ENCODE measurements at places on chromosomes 1 and 21.

DNA sequence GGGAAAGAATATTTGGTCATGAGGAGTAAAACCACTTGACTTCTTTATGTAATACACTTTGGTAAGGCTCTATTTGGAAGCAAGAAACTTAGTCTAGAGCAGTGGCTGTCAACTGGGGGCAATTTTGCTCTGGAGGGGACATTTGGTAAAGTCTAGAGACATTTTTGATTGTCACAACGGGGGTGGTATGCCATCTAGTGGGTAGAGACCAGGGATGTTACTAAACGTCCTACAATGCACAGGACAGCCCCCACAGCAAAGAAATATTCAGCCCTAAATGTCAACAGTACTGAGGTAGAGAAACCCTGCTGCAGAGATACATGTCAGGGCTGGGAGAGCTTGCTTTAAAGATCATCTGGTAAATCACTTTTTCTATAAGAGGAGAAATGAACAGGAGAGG is 13.5 kb downstream of the FUCA1 start:
- peak; percentile 16 for DNase-seq

GRCh38 chr1:230138561-230139239 is 71.7 kb downstream of the GALNT2 start:
- DNase-seq, result no peak

DNA sequence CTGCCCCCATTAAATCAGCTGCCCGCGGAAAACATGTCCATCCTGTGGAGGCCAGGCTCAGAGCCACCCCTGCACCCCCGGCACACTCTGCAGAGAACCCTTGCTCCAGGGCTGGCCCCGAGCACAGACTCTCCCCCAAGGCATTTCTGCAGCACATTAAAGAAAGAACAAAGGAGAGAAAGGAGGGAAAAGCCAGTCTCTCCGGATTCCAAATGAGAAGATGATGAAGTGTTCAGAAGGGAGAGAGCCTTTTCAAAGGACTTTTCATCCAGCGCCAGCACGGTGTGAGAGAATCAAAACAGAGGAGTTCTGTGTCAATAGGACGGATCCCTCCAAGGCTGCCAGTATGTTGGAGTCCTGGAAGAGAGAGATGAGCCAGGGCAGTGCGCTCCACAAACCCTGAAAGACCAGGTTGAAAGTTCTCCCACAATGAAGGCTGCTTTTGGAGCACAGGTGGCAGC is 498.3 kb downstream of the NPHP4 start:
- no peak for DNase-seq

DNA sequence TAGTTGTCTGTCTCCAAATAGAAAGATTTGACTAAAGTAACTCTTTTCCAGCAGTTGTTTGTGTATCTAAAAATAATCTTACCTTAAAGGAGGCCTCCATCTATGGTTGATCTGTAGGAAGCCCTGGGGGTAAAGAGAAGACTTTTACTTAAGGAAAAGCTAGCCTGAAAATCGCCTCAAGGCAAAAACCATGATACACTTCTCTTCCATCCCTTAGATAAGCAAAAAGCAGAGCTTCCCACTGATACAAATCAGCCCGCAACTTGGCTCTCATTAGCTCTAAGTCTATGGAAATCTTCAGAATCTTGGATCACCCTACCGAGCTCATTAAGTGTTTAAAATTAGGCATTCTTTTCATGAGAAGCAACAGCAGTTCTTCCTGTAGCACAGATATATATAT is 576.9 kb upstream of the PTBP2 start:
- no peak for DNase-seq

- no peak for DNase-seq
These were observed 96.0 kb downstream of the ASH1L start for GRCh38 chr1:155466617-155466972.

DNA sequence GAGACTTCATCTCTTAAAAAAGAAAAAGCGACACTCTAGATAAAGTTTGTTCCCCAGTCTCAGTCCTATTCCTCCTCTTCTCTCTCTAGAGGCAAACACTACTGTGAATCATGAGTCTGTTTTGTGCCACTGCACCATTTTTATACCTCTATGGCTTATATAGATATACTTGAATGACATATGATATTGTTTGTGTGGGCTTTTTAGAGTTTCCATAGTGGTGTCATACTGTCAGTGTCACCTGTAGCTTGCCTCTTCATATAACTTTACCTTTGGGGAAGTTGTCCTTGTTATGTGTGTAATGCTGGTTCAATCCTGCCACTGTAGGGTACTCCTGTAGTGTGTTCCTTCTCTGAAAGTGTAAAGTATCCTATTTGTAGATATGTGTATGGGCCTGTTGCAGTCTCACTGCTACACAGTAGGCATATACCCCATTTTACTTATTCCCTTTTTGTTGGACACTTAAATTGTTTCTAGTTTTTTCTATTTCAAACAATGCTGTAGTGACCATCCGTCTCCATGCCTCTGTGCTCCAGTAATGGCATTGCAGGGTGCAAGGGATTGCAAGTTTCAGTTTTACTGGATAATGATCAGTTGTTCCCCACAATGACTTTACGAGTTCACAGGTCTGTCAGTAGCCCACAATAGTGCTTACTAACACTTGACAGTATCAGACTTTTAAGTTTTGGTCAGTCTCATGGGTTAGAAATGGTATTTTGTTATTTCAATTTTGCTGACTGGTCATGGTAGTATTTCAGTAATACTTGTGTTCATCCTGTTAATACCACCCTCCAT is 2.7 kb downstream of the PRMT2 start:
- DNase-seq, result peak; percentile 68

GRCh38 chr1:45260244-45260643 is 53.8 kb upstream of the ZSWIM5 start:
- no peak for DNase-seq

DNA sequence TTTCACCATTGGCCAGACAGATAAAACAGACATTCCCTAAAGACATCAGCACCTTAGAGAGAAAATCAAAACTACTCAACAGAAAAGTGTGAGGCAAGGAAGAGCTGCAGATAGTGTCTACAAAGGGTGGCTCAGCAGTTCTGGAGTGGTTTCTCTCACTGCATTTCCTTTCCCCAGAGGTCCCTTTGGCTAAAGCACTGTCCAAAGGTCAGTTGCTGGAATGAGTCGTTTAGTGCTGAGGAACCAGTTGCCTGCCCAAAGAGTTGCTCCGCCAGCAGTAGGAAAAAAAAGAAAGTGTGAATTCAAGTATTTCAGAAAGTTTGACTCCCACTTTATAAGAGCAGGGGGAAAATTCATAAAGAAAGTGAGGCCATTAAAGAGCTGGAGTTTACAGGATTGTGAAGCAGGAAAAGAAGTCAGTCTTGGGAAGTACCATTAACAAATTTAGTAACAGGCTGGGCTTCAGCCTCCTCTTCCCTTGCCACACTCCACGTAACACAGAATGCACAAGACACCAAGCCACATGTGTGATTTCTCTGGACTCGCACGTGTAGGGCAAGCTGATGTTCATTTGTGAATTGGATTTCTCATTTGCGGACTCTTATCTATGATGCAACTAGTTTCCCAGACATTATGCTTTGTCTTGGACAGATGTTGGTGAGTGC is 122.2 kb downstream of the RUNX1 start:
- peak; percentile 83 for DNase-seq

- DNase-seq, result no peak
These were observed 4.7 kb upstream of the FTCD start for GRCh38 chr21:46159841-46160656.

DNA sequence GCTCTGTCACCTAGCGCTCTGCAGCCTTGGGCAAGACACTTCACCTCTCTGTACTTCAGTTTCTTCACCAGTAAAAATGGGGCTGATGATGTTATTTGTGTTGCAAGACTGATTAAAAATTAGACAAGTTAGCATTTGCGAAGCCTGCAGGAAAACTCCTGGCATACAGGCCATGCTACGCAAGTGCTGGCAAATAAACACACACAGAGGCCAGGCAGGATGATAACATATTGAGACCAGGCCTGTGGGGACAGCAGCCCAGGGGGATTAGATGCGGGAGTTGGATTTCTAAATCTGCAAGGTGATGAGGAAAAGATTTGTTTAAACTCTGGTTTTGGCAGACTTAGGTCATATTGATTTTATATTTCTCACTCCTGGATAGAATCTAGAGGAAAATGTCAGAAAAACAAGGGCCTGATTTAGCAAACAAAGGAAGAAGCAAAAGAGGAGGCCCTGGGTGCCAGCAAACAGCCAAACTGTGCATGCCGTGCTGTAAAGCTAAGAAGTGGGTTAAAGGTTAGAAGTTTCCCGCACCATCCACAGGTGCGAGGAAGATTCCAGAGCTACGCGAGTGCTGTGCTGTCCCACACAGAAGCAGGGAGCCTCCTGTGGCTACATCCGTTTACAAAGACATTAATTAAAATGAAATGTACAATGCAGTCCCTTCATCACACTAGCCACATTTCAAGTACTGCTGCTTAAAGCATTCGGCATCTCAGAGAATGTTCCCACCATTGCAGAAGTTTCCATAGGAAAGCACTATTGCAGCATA is 532.2 kb downstream of the NPHP4 start:
- DNase-seq, result no peak

- no peak for DNase-seq
These were observed 23.5 kb downstream of the ANGPTL1 start for GRCh38 chr1:178847396-178847849.

GRCh38 chr1:205935869-205936268 is 7.4 kb downstream of the SLC26A9 start:
- DNase-seq, result no peak

GRCh38 chr1:93723110-93723509 is 41.5 kb upstream of the BCAR3 start:
- no peak for DNase-seq

DNA sequence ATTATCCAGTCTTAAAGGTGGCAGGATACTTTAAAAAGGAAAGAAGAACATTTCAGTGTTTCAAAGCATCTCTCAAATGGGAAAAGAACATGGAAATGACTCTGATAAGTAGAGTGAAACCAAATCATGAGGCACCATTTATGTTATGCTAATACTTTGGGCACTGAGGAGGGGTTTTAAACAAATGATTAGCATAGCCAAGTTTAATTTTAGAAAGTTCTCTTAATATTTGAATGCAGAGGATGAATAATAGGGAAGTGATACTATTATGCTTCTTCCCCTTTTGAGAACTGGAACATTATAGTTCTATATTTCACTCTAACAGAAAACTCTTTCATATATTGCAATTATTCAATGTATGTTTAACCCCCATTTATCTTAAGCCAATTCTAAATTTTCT is 1181.9 kb upstream of the PRMT6 start:
- no peak for DNase-seq

DNA sequence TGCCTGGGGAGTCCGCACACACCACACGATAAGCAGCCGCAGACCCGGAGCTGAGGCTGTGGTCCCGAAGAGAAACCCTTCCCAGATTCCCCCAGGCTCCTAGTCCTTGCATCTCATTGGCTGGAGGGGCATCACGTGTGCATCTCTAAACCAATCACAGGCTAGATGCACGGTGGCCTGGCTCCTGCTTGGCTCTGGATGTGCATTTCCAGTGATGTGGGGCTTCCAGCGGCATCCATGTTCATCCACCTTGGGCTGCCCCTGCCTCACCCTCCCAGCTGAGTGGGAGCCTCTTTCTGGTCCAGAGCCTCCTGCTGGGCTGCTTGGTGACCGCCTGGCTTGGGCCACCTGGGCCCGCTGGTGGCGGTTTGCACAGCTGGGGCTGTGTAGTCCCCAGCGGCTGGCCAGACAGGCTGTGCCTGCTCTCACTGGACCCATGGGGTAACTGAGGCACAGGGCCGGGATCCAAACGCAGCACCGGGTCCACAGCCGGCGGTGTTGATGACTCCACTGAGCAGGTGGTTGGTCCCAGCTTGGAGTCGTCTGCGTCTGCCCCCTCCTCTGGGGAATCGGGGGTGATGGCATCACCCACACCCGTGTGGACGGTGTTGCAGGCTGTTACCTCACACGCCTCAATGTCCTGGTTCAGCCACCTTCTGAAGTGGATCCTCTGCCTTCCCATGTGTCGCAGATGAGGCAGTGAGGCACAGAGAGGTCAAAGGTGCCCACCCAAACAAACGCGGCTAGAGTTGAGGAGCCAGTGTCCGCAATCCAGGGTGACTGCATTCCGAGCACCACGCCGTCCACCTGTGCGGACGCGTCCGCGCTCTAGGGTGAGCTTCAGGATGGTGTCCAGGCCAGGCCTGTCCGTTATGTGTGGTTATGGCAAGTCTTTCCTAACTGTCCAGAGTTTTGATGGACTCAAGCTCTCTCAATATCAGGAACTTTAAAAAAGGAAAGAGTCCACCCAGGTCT is 41.3 kb downstream of the COL6A1 start:
- no peak for DNase-seq

DNA sequence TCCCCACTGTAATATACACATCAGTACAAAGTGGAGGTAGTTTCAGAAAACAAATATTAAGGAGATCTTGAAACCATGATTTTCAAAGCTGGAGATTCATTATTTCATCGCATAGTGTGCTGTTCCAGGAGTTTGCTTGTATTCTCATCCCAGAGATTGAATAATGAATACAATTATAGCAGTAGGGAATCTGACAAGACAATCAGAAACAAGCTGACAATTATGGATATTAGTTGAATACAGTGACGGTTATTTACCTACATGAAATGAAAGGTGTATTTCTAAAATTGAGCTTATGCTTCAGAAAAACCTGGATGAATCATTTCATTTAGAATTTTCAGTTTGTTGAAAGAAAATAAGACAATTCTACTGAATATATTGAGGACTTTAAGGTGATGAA is 2119.0 kb downstream of the MRPL39 start:
- DNase-seq, result no peak

GRCh38 chr1:218219460-218219859 is 65.6 kb upstream of the RRP15 start:
- DNase-seq, result no peak

- DNase-seq, result peak; percentile 47
These were observed 77.4 kb downstream of the HLX start for GRCh38 chr1:220956501-220957232.

DNA sequence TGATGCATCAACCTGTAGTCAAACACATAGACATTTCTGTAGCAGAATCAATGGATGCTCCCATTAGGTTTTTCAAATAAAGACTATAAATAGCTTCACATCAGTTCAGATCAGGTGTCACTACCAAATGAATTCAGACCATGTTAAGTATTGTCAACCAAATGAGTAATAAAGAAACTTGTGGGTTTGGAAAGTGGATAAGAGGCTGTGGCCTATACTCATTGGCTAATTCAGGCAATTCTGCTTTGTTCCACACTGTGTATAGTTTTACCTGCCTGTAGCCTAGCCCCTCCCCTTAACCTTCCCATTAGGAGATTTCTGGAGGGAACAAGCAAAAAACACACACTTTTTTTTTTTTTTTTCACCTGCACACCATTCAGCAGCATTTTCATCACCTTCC is 321.2 kb downstream of the HLX start:
- no peak for DNase-seq
